ENCODE measurements at places on chromosomes 12 and 14.
A peak's percentile ranks its signal among the peaks of the same experiment; 100 is the strongest.

DNA sequence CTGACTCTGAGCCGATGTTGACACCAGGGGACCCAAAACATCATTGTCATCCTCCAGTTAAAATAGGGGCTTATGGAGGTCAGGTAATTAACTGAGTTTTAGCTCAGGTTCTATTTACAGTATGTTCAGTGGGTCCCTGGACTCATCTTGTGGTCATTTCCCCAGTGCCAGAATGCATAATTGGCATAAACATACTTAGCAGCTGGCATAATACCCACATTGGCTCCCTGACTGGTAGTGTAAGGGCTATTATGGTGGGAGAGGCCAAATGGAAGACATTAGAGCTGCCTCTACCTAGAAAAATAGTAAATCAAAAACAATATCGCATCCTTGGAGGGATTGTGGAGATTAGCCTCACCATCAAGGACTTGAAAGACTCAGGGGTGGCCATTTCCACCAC lies 350.9 kb downstream of the C12orf75 start:
- no peak for DNase-seq

DNA sequence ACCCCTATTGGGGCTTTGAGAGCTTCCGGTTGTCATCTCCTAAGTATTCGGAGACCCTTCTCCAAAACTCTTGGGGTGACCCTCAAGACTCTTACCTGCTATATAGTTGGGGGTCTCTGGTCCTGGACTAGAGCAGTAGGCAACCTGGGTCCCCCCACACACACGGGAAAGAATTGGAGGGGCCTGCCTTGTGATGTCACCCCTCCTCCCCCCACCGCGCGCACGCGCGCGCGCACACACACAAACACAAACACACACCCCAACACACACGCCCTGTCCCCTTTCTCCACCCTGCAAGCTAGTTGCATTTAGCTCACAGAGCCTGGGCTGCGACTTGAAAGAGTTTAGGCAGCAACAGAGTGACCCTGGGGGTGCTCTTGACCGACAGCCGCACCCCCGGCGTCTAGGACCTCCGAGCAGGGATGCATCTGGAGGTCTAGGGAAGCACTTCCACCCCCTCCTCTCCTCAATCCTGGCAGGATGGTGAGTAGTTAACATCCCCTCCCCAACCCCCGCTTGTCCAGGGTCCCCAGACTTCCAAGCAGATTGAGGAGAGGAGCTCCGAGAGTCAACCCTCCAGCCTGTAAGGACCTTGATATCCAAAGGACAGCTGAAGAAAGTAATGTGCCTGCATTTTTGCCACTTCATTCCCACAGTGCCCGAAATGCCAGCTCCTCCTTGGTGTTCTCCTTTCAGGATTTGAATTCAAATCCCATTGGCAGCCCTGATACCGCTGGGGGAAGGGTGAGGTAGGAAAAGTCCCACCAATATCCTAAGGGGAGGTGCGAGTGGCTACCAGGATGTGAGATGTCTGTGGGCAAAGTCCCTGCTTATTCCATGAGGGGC lies 1.4 kb upstream of the DNAJC14 start:
- peak; percentile 53 for DNase-seq

GRCh38 chr14:73721101-73721821 lies 7.1 kb upstream of the PNMA1 start:
- DNase-seq = no peak

- no peak for DNase-seq
Observed at GRCh38 chr12:27822076-27822712, 42.2 kb upstream of the MANSC4 start.

GRCh38 chr12:89648211-89648930 lies 60.3 kb downstream of the ATP2B1 start:
- peak; percentile 87 for DNase-seq

GRCh38 chr14:104644656-104645378 lies 40.2 kb upstream of the TMEM179 start:
- no peak for DNase-seq

GRCh38 chr12:122123051-122123760 lies 44.6 kb downstream of the MLXIP start:
- peak; percentile 81 for DNase-seq

GRCh38 chr12:88684610-88685009 lies 104.3 kb upstream of the KITLG start:
- DNase-seq = no peak

DNA sequence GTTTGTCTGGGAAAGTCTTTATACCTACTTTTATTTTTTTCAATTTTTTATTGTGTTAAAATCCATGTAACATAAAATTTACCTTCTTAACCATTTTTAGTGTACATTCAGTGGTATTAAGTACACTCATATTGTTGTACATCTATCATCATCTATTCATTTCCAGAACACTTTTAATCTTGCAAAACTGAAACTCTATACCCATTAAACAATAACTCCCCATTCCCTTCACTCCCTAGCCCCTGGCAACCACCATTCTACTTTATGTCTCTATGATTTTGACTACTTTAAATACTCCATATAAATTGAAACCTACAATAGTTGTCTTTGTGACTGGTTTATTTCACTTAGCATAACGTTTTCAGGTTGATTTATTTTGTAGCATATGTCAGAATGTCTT lies 131.9 kb upstream of the SLC38A2 start:
- DNase-seq = no peak

GRCh38 chr12:58306266-58307000 lies 365.1 kb downstream of the ATP23 start:
- DNase-seq = no peak

DNA sequence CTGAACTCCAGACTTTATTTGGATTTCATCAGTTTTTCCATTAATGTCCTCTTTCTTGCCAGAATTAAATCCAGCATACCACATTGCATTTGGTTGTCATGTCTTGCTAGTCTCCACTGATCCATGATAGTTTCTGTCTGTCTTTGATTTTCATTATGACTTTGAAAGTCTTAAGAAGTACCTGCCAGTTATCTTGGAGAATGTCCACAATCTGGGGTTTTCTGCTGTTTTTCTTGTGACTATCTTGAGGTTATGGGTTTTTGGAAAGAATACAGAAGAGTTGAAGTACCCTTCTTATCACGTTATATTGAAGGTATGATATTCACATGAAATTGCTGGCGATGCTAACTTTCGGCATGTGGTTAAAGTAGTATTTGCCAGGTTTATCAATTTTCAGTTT lies 282.3 kb upstream of the PRICKLE1 start:
- no peak for DNase-seq

DNA sequence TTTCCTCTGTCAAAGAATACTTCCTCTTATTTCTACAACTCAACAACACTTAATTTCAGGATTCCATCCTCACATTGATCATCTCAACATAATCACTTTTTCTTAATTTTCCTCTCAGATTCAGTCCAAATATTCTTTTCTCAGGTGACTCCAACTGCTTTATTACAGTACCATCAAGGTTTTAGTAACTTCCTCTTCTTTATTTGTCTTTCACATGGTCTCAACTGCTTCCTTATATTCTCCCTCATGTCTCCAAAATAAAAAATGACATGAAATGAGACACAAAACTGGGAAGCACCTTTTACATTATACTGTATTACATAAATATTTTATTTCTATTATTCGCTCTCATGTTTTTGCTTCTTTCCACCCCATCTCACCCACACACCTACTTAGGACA lies 55.5 kb downstream of the PPP2R5E start:
- DNase-seq = no peak

- DNase-seq = peak; percentile 94
Observed at GRCh38 chr12:31371256-31371620, 45.3 kb upstream of the SINHCAF start.

DNA sequence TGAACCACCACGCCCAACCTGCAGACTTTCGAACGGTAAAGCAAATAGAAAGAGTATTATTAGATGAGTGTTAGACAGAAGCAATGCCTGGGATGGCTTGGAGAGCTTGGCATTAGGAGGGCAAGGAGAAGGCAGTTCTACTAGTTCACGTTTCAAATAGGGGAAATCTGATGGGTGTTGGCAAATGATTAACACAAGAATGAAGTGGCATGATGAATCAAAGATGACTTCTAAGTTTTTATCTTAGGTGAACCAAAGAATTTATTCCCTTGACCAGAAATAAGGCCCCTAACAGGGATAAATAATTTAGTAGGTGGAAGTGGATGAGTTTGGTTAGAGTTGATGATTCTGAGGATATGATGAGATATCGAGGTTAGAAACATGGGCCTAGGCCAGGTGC lies 38.5 kb downstream of the DRAM1 start:
- DNase-seq = no peak

DNA sequence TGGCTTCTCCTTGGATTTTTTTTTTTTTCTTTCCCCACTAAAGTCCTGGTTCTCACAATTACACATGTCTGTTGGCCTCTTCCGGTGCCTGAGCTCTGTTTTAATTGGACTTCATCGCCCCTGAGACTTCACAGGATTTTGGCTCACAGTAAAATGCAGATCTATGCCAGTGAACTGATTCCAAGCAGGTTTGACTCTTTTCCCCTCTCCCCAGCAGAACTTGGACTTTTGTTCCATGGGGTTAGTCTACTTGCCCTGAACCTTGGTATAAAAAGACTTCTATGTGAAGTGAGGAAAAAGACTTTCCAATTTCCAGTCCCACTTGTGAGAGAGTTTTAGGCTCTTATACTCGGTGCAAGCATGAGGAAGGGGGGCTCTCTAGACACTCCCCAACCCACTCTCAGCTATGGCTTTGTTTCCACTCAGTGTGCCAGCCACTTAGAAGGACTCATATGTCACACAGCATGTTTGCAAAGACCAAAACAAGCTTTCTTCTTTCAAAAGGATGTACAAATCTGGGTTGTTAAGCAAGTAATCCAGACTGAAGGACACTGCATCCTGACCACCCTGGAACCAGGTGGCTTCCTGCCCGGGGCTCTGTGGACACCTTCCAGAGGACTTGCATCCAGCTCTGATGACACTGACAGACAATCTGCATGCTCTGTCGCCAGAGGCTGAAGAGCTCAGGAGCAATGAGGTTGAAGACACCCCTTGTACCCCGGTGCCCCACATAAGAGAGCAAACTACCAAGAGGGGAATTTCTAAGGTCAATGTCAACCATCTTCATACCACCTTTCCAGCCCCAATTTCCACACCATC lies 221.9 kb upstream of the EGLN3 start:
- DNase-seq = no peak

GRCh38 chr12:120290609-120291305 lies 946 bp downstream of the RNU4-2 start:
- peak; percentile 41 for DNase-seq

DNA sequence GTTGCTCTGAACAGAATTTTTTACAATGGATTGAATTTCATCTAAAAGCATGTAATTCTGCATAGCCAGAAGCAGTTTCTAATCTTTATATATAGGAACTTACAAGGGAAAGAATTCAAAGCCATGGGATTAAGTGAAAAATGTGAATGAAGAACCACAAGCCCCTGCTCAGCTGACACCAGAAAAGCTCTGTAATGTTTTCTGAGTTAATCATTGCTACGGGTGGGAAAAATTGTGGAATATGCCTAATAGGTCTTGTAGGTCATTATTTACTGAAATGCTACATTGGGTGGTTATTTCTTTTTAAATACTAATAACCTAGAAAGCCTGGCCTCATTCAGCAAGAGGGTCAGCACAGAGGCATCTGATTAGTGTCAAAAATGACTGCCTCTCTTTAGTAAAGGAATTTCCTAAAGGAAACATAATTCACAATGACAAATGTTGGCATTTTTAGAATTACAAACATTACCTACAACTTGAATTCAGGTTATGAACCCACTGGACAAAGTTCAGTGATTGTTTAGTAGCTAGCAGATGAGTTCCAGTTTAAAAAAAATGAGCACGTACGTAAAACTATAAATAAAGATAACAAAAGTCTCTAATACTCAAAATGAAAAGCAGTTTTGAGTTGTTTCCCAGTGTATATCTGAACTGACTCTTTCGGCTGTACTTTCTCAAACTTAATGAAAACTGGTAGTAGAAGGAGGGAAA lies 75.3 kb downstream of the BMP4 start:
- DNase-seq = peak; percentile 59

DNA sequence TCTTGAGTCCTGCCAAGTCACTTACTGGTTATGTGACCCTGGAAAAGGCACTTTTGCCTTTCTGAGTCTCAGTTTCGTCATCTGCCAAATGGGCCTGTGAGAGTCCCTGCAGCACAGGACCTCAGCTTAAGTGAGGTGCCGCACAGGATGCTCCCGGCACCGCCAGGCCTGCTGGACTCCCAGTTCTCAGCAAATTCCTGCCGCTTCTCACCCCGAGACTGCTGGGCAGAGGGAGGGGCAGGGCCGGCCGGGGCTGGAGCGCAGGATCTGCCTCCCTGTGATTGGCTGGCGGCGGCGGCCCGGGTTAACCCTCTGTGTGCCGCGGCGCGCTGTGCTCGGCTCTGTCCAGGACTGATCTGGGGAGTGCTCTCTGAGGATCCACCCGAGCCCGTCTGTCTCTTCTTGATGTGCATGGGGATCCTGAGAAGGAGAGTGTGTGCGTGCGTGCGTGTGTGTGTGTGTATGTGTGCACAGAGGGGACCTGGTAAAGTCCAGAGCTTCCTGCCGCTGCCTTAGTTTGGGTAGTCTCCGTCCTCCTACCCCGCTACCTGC lies 8.6 kb downstream of the SETD1B start:
- peak; percentile 63 for DNase-seq

DNA sequence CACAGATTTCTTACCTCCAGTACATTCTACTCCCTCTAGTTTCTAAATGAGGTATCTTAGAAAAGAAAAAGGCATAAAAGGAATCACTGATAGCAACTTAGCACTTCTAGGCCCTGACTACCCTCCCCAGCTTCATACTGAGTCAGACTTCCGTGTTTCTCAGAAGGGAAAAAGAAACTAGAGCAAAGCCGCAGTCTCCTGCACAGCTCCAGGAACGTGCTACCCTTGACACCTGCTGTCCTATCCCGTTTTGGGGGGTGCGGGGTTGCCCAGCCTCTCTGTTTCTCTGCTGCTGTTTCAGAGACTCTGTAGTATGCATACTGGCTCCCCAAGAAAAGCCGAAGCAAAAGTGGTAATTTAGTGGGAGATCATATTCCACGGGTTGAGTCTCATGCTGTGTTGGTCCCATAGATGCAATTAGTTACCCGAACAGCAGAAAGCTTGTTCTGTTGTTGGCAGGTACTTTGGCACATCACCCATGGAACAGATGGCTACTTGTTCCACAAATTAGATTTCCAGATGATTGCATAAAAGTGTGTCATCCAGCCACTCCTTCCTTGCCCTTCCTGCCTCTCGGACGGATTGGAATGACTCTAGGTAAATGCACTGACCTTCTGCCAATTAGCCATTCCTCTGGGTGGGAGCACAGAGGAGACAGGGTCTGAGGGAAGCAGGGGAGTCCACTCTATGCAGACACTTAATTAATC lies 438.1 kb downstream of the FUT8 start:
- DNase-seq = no peak

DNA sequence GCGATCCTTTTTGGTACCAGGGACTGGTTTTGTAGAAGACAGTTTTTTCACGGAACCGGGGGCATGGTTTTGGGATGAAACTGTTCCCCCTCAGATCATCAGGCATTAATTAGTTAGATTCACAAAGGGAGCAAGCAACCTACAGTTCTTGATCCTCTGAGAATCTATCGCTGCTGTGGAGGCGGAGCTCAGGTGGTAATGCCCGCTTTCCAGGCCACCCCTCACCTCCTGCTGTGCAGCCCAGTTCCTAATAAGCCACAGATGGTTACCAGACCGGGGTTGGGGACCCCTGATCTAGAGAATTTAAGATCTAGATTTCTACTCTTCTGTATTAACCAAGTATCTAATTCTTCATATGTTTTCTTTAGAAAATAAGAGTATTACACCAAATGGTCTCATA lies 4.8 kb downstream of the ARHGAP5 start:
- DNase-seq = no peak

GRCh38 chr12:119301379-119301778 lies 33.1 kb upstream of the CCDC60 start:
- no peak for DNase-seq

Data from Caco-2 (cell line).